Endothelial cell (in vitro differentiated cells): ENCODE measurements at places on chromosomes 11 and 22.

DNA sequence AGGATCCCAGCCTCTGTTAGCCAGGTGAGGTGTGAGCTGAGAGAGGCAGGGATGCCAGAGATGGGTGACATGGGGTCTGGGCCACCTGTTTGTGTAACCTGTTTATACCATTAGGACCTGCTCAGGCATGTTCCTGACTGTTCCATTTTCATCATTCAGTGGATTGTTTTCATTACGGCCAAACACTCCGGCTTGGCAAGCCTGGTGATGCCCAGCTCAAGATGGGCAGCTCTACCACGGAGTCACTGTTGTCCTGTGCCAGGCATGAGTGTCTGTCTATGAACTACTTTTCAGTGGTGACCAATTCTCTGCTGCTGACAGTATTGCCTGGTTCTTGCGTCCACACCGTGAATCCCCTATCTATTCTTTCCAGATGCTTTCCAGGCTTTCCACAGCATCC is 71.5 kb upstream of the SLC22A12 start:
- DNase-seq = no peak

- DNase-seq = no peak
These were observed 718 bp downstream of the LTBP3 start for GRCh38 chr11:65557280-65558001.

GRCh38 chr11:45048313-45048841 is 97.7 kb upstream of the TP53I11 start:
- peak; percentile 21 for DNase-seq

DNA sequence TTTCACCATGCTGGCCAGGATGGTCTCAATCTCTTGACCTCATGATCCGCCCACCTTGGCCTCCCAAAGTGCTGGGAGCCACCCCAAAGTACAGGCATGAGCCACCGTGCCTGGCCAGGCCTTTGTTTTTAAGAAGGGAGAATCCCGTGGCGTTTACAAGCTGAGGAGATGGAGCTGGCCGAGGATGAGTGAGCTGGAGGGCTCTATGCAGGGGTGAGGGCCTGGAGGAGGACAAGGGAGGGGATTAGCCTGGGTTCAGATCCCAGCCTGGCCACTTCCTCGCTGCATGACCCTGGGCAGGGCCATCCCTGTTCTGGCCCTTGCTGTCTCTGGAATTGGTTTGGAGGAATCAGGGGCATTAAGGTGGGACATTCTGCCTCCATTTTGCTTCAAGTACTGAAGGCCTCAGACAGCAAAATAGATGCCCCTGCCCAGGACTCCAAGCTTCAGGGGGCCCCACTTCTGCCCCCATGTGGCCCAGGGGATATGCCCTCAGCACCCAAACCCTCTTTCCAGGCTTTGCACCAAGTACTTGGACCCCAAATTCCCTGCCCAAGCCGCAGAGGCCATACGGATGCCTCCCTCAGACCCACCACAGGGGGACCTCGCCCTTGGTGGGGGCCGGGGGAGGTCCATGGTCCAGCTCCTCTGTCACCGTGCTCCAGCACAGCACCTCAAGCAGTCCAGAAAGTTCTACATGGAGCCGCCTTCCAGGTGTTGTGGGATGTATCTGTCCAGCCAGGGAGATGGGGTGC is 12.1 kb upstream of the LRP5 start:
- DNase-seq = no peak
